Smooth muscle cell of trachea (primary cell): ENCODE measurements at places on chromosomes 5 and 9. TPM values are rescaled to one million over a fixed set of nuclear protein-coding genes. Genes with fewer than 3 reads are reported as not detected.

NOXA1 gene
- 0.73 and 1.7 TPM in 2 replicates for total RNA-seq

SLC9A3 gene
- total RNA-seq, result 0.87 and 1.3 TPM in 2 replicates

CORO2A gene
- total RNA-seq, result 0.15 and 0.33 TPM in 2 replicates

SPATA31A1 gene
- not detected in 2 replicates for total RNA-seq

THBS4 gene
- total RNA-seq, result 0.87 and 11.9 TPM in 2 replicates
